Stimulated activated CD8-positive, alpha-beta memory T cell treated with anti-CD3 and anti-CD28 coated beads, Interleukin-4, amount 100 ng/mL, for 1 hour (primary cell): ENCODE measurements at places on chromosomes 1 and 21.

- DNase-seq = no peak
Measured at GRCh38 chr1:175757381-175758015, 14.1 kb upstream of the TNR start.

DNA sequence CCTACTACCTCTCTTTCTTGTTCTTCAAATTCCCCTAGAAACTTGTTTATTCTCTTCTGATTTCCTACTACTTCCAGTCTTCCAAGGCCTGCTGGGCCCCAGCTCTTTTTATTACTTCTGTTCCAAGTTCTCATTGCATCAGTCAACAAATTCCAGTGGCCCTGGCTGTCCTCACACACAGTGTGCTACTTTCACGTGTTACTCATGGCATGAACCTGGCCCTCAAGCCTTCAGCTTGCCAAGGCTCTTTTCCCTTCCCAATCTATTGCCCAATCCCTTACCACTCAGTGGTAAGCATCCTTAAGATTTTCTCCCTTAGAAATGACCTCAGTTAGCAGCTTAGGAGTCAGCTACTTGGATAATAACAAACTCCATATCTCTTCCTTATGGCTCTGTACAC is 613.5 kb downstream of the LMO4 start:
- no peak for DNase-seq

DNA sequence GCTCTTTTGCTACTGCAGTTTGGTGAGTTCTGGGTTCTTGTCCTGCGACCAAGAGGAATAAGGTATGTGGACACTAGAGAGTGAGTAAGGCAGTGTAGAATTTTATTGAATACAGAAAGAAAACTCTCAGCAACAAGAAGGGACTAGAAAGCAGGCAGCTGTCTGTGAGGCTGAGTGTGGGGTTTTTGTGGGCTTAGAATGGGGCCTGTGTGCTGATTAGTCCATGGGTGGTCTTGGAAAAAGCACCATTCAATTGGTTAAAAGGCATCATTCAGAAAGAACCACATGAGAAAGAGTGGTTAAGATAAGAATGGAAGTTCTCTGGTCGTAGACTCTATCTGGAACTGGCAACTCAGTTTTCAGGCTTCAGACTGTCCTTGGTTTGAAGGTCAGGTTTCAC is 298.8 kb downstream of the TGFB2 start:
- no peak for DNase-seq

GRCh38 chr1:212281590-212281989 is 3.6 kb upstream of the PPP2R5A start:
- DNase-seq = no peak

GRCh38 chr21:18603261-18603660 is 199.7 kb upstream of the TMPRSS15 start:
- no peak for DNase-seq

DNA sequence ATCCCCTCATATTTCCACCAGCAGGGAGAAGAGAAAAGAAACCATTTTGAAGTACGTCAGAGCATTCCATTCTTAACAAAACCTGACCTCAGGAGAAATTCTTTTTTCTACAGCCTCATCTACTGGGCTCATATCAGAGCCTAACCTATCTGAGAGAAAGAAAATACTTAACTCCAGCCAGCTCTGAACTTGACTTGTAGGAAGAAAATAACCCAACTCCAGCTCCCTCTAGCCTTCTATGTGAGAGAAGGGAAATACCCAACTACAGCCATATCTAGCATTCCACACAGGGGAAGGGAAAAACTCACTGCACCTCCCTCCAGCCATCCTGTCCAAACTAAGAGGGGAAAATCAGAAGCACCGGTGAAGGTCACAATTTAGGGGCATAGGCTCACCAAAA is 57.7 kb downstream of the SPATA6 start:
- no peak for DNase-seq

DNA sequence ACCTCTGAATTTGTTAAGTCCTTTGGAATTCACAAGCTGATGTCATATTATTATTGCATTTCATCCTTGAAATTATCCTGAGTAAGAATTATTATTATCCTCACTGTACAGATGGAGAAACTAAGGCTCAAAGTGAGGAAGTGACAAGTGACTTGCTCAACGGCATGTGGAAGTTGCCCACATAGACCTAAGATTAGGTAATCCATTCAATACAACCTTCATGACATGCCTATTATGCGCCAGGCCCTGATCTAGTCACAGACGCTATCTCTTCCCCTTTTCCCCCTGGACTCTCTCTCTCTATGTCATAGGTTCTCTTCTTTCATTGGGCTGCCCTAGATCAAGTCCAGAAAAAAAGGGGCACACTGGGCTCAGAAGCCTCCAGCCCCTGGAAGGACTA is 84.9 kb upstream of the KCNK2 start:
- no peak for DNase-seq

DNA sequence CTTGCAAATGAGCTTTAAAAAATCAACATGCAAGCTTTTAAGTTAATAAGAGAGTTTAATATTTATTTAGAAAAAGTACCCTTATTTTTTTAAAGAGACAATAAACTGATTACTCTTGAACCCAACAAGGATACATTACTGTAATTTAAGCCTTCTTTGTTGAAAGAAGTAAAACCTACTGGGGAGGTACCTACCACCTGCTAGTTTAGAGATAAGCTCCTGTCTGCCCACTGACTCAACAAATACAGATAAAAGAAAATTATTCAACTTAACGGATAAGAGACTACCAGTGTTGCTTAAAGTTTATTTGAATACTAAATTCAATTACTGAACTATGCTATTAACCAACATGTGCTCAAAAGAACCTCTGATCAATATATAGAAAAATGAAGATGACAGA is 23.1 kb downstream of the USP24 start:
- DNase-seq = no peak

DNA sequence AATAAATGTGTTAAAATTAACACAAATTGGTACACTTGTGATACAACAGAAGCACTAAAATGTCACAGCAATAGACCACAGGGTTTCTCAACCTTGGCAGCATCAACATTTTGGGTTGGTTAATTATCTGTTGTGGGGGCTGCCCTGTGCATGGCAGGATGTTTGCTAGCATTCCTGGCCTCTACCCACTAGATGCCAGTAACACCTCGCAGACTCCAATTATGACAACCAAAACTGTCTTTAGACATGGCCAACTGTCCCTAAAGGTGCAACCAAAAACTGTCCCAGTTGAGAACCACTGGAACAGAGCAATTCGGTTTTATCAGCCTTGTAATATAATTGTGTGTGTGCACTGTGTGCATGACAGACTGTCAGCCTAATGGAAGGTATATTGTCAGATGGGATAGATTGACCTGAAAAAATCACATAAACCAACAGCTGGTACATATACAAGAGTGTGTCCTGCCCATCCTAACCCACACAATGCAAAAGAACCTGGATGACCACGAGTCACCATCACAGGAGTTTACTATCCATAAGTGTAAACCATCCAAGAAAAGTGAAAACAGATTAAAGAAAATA is 13.5 kb upstream of the ERG start:
- DNase-seq = no peak

DNA sequence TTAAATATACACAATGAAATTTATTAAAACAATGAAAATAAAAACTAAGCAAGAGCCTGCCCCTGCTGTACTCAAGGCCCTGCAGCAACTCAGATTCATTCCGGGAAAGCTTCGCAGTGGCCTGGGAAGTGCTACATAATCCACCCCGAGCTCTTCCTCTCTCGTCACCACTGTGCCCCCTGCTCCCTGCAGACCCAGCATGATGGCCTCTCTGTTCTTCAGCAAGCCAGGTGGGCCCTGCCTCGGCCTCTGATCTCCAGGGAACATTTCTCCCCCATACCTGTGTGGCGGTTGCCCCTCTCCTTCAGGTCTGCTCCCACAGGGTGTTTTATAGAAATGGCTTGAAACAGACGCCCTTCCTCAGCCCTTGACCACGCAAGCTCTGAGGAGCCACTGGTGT is 10.6 kb downstream of the RNF187 start:
- DNase-seq = no peak

DNA sequence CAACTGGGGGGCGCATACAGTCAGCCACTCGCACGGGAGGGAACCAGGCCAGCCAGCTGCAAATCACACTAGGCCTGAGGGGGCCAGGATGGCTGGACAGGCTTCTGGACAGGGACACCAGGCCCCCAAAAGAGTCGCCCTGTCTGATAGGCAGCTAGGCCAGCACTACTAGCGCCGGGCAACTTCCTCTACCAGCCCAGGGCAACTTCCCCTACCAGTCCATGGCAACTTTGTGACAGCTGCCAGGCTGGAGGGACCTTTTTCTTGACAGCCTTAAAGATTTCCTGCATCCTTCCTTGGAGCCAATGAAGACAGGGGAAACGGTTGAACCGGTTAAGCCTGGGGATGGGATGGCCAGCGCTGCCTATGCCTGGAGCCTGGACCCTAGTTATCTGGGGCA is 5.1 kb downstream of the IFFO2 start:
- no peak for DNase-seq

- DNase-seq = no peak
Measured at GRCh38 chr1:167148421-167148820, 54.5 kb downstream of the STYXL2 start.

- no peak for DNase-seq
Measured at GRCh38 chr1:68269637-68270430, 37.5 kb upstream of the WLS start.

GRCh38 chr1:89546934-89547562 is 22.4 kb downstream of the LRRC8B start:
- DNase-seq = no peak

GRCh38 chr1:58882322-58882948 is 98.6 kb upstream of the JUN start:
- no peak for DNase-seq

GRCh38 chr1:4755301-4755845 is 101.0 kb downstream of the AJAP1 start:
- no peak for DNase-seq

- peak; percentile 0 for DNase-seq
Measured at GRCh38 chr1:167935216-167936067, 1.0 kb upstream of the DCAF6 start.

DNA sequence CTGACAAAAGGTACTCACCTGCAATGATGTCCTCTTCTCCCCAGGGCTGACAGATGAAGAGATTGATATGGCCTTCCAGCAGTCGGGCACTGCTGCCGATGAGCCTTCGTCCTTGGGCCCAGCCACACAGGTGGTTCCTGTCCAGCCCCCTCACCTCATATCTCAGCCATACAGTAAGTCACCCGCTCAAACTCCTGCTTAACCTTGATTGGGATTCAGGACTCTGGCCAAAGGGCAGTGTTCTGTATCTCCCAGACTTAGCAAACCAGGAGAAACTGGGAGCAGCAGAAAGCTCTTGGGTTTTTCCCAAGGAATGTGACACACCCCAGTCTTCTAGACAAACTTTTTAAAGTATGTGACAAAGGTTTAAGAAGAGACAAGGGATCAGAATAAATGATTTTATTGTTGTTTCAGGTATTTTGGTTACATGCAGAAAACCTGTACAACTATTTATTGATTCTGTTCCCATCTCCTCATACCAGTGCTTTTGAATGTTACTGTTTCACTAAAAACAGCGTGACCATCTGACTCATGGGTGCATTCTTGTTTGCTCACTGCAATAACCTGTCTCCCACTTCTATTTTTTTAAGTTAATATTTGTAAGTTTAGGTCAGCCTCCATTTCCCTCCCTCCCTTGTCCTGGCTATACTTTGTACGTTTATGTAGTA is 124.6 kb downstream of the PEX14 start:
- DNase-seq = no peak

DNA sequence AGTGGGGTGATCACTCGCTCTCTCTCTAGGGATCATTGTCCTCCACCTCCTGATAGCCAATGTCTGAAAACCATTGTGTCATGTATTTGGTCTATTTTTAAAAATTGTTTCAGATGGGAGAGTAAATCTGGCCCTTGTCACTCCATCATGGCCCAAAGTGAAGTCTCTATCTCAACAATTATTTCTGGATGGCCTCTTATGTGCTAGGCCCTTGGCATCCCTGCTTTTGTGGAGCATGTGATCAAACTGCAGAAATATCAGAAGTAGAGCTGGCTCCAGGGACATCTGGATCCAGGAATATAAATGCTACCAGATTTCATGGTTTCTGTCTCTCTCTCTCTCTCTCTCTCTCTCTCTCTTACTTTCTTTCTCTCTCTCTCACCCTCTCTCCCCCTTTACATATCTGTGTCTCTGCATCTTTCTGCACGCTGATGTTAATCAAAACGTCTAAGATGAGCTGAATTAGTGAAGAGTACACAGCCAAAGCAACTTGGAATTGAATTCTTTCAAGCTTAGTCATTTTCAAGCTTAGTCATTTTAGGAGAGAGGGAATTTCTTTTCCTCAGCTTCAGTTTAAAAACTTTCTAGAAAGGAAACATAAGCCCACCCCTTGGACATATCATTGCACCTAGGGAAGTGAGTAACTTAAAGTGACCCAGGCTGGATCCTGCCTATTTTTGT is 47.4 kb upstream of the DOCK7 start:
- no peak for DNase-seq

DNA sequence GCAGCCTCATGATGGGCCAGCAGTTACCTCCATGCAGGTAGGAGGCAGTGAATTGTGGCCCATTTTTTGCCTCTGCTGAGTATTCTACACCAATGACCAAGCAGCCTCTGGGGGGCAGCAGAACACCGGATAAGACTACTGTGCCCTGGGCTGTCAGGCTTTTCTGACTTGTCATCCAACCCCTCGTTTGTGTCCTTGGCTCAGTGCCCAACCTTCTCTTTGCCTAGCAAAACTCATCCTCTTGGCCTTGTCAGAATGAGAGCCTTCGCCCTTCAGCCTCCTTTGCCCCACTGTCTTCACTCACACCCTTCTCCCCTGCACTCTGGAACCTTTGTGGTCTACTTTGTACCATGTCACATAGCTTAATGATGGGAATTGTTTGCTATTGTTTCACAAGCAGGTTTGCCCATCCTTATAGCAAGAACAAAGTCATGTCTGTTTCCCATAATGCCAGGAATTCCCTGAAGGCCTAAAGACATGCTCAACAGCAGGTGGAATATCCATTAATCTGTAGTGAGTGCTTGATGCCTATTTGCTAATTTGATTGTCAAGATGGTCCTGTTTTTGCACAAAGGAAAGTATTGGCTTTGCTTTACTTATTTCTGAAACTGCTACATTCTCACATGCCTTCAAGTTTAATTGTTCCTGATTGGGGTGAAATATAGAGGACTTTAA is 255.9 kb downstream of the HHAT start:
- DNase-seq = peak; percentile 32

- DNase-seq = no peak
Measured at GRCh38 chr1:21174654-21175323, 1.9 kb downstream of the EIF4G3 start.

DNA sequence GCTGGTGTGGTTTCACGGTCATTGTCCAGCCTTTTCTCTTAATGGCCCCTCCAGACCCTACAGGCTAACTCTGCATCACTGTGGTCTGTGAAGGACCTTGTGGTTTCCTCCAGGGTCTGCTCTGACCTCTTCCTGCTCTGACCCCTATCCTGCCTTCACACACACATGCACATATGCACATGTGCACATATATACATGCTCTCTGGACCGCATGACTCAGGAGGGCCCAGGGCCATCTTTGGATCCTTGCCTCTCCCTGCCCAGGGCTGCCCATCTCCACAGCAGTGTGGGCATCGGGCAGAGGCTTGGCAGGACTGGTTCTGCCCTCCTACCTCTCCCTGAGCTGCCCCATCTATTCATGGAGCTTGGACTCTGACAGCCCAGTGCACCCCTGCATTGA is 510.9 kb downstream of the PTPRU start:
- DNase-seq = no peak

GRCh38 chr1:84691122-84691783 is 992 bp upstream of the SSX2IP start:
- no peak for DNase-seq

- DNase-seq = peak; percentile 67
Measured at GRCh38 chr1:27102707-27103468, 52.0 kb downstream of the SLC9A1 start.

GRCh38 chr1:84208935-84209334 is 64.9 kb downstream of the PRKACB start:
- no peak for DNase-seq

GRCh38 chr1:91345395-91346005 is 59.1 kb downstream of the HFM1 start:
- DNase-seq = no peak
